Heart left ventricle (tissue), 16 donors: ENCODE measurements at places on chromosomes 5 and 9.

DNA sequence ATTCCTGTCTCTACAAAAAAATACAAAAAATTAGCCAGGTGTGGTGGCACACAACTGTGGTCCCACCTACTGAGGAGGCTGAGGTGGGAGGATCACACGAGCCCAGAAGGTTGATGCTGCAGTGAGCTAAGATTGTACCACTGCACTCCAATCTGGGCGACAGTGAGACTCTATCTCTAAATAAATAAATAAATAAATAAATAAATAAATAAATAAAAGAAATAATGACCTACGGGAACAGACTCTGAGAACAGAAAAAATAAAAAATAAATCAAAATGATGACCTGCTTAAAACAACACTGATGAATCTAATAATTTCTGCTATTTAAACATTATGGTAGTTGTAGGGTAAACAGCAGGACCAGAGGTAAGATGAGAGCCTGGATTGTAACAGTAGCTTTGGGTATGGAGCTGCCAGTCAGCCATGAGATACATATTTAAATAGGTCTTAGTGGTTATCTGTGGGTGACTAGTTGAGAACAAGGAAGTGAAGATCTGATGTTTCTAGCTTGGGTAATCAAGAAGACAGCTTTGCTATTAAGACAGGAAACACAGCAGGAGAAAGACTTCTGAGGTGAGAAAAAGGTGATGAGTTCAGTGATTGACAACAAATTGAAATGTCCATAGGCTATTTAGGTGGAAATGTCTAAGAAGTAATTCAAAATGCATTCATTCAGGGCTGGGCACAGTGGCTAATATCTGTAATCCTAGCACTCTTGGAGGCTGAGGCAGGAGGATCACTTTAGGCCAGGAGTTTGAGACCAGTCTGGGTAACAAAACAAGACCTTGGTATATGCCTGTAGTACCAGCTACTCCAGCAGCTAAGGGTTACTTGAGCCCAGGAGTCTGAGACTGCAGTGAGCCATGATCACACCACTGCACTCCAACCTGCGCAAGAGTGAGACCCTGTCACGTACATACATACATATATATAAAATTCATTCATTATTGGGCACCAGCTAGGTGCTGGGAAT, 11.0 kb downstream of the RNF145 start:
- no peak overlapping the region for H3K27ac ChIP-seq
- H3K27me3 ChIP-seq = no peaks in the 10 kb centered on the region
- DNase-seq = no peak
- peaks cover 5% of the 10 kb centered on the region for H3K4me1 ChIP-seq

DNA sequence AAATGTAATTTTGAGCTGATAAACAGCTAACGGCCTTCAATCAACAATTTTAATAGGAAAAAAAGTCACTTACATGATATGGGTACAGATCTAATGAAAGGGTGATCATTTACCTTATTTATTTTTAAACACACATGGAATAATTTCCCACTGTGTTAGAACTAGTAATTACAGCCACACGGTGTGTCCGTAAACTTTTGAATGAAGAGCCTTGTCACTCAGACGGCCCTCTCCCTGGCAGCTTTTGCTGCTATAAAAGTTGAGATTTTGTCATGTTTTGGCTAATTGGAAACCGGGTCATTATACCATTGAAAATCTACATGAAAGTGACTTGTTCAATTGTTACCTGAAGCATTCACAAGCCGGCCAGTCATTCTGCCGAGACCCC, 15.7 kb downstream of the CFAP77 start:
- H3K27ac ChIP-seq = no peak overlapping the region
- no peaks in the 10 kb centered on the region for H3K36me3 ChIP-seq
- no peak for DNase-seq
- no peak overlapping the region for H3K4me3 ChIP-seq
- H3K27me3 ChIP-seq = peaks cover 63% of the 10 kb centered on the region

DNA sequence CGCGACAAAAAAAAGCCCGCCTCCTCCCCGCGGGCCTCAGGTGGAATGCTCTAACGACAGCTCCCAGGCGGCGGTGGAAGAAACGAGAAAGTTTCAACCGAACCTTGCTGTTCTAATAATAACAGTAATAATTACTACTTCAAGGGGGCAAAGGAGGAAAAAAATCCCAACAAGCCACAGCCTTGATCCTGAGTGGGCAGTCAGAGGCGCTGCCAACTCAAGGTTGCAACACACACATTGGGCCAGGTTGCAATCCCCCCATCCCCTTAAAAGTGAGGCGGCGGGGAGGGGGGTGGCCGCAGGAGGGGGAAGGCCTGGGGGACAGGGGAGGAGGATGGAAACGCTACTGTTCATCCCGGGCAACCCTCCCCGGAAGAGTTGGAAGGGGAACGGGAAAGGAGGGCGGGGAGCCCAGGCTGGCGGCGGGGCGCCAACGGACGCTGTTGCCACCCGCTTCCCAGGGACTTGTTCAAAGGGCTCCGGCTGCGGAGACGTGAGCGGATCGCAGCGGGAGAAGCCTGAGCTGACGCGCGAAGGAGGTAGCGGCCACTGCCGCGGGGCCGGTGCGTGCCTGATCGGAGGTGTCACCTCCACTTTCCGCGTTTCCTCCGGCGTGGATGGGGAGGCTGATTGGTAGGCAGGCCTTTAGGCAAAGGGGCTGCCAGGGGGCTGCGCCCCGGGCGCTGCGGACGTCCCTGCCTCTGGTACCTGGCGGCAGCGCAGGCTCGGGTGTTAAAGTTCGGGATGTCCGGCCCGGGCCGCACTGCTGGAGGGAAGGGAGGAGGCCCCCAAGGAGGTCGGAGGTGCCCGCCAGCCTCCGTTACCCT, 647 bp downstream of the SMARCA2 start:
- H3K36me3 ChIP-seq = no peaks in the 10 kb centered on the region
- H3K4me1 ChIP-seq = peaks cover 34% of the 10 kb centered on the region
- H3K27ac ChIP-seq = peak overlapping the region; percentile 97
- peak; percentile 53 for DNase-seq

- no peaks in the 10 kb centered on the region for H3K27me3 ChIP-seq
- peak overlapping the region; percentile 85 for H3K4me3 ChIP-seq
- H3K4me1 ChIP-seq = peaks cover 37% of the 10 kb centered on the region
- no peak for DNase-seq
Measured at GRCh38 chr9:124860582-124861341, 995 bp downstream of the RPL35 start.

DNA sequence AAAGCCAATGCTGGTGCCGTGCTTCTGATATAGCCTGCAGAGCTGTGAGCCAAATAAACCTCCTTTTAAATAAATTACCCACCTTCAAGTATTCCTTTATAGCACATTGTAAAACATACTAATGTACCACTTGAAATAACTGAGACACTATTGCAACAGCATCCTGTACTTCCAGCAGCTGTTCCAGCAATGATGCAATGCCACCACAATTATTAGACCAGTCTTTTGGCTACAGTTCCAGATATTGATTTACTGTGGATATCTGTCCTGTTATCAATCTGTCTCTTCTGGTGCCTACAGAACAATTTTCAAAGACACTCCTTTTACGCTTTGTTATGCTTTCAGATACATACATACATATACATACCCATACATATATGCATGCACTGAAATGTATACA, 567.9 kb downstream of the TAF11L14 start:
- DNase-seq = no peak
- no peaks in the 10 kb centered on the region for H3K27me3 ChIP-seq
- H3K36me3 ChIP-seq = no peaks in the 10 kb centered on the region
- no peak overlapping the region for H3K27ac ChIP-seq
- no peaks in the 10 kb centered on the region for H3K4me1 ChIP-seq

GRCh38 chr9:90904706-90905478, 103.3 kb downstream of the SYK start:
- H3K4me3 ChIP-seq = no peak overlapping the region
- peaks cover 5% of the 10 kb centered on the region for H3K4me1 ChIP-seq
- H3K27ac ChIP-seq = no peak overlapping the region
- DNase-seq = no peak
- H3K27me3 ChIP-seq = no peaks in the 10 kb centered on the region

DNA sequence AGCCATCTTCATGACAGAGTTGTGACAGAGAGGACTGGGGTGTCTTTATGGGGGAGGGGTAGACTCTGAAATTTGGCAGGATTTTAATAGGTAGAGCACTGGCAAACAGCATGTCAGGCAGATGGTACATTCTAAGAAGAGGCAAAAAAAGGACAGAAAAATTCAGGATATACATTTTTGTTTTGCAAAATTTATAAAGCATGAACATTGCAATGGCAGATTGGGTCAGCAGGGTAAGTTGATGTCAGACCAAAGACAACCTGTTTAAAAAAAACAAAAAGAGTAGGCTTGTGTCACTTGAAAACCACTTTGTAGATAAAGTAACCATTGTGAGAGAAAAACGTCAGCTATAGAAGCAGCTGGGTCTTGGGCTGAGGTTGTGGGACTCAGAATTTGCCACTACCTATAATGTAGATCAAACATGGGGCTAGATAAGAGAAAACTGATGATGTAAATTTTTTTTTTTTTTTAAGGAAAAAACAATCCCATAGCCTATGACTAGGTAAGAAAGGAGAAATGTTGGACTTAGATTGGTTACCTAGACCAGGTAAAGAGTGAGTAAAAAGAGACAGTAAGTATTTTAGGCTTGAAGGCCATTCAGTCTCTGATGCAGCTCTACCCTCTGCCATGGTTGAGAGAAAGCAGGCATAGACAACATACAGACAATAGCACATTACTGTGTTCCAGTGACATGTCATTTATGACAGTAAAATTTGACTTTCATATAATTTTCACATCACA, 8.3 kb downstream of the CAMK4 start:
- no peaks in the 10 kb centered on the region for H3K36me3 ChIP-seq
- H3K4me1 ChIP-seq = no peaks in the 10 kb centered on the region
- no peaks in the 10 kb centered on the region for H3K27me3 ChIP-seq
